ENCODE measurements at places on chromosomes 13 and 19.

- DNase-seq: no peak
These were observed 9.1 kb downstream of the SERP2 start for GRCh38 chr13:44382635-44383145.

DNA sequence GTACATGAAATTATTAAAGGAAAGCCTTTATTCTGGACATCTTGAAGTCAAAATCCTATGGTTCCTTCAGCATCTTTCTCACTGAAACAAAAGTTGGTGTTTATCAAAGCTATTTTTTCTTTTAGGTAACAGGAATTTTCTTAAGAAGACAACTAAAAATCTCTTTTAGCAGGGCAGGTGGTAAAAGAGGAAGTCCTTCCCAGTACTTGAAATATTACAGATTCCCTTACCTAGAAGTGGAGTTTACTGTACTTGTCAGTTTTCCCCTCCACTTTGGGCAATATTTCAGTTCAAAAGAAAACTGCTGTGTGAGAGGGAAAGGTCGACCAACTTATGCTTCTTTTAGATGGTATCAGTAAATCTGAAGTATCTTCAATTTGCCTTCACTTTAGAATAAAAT is 64.3 kb upstream of the TDRD3 start:
- DNase-seq: no peak

DNA sequence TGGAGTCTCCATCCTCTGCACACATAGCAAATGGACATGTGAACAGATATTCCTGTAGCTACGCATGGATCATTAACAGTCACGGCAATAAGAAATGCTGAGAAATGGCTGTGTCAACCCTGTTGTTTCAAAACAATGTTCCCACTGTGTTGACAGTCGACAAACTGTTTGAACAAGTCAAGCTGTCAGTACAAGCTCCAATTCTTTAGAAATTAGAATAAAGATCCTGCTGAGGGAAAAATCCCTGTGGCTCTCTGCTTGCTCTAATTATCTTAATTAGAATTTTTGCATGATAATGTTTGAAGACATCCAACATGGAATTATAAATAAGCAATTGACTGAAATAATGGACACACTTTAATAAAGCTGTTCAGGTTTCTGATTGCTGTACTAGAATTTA is 37.9 kb upstream of the CPB2 start:
- no peak for DNase-seq

DNA sequence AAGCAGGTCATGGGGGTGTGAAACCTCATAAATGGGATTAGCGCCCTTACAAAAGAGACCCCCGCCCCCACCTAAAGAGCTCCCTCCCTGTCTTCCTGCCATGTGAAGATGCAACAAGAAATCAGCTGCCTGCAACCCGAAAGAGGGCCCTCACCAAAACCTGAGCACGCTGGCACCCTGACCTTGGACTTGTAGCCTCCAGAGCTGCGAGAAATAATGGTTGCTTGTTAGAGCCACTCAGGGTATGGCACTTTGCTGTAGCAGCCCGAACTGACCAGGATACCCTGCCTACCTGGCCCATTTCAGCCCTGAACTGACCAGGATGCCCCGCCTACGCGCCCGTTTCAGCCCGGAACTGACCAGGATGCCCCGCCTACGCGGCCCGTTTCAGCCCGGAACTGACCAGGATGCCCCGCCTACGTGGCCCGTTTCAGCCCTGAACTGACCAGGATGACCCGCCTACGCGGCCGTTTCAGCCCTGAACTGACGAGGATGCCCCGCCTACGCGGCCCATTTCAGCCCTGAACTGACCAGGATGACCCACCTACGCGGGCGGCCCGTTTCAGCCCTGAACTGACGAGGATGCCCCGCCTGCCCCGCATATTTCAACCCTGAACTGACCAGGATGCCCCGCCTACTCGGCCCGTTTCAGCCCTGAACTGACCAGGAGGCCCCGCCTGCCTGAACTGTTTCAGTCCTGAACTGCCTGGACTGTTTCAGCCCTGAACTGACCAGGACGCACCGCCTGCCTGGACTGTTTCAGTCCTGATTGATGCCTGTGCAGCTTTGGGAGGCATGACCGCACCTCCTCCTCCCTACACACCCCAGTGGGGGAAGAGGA is 120.0 kb downstream of the UQCRFS1 start:
- no peak for DNase-seq

DNA sequence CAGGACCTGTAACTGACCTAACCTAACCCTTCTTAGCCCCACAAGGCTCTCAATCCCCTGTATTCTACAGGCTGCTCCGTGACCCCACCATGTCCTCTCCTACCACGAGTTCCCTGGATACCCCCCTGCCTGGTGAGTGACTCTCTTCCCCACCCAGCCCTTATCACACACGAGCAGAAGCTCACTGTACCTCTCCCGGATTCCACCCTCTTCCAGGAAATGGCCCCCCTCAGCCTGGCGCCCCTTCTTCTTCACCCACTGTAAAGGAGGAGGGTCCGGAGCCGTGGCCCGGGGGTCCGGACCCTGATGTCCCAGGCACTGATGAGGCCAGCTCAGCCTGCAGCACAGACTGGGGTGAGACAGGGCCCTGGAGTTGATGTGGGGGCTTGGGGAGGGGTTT is 1.3 kb downstream of the NR1H2 start:
- no peak for DNase-seq

DNA sequence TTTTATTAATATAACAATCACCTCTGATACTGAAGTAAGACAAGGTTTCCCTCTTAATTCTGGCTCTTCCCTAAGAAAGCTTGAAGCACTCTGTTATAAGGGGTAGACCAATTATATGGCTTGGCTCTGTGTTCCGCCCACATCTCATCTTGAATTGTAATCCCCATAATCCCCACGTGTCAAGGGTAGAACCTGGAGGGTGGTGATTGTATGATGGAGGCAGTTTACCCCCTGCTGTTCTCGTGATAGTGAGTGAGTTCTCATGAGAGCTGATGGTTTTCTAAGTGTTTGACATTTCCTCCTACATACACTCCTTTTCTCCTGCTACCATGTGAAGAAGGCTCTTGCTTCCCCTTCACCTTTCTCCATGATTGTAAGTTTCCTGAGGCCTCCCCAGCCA is 363.8 kb upstream of the PCDH20 start:
- DNase-seq: no peak

GRCh38 chr19:53357821-53358581 is 7.5 kb upstream of the ZNF525 start:
- no peak for DNase-seq

DNA sequence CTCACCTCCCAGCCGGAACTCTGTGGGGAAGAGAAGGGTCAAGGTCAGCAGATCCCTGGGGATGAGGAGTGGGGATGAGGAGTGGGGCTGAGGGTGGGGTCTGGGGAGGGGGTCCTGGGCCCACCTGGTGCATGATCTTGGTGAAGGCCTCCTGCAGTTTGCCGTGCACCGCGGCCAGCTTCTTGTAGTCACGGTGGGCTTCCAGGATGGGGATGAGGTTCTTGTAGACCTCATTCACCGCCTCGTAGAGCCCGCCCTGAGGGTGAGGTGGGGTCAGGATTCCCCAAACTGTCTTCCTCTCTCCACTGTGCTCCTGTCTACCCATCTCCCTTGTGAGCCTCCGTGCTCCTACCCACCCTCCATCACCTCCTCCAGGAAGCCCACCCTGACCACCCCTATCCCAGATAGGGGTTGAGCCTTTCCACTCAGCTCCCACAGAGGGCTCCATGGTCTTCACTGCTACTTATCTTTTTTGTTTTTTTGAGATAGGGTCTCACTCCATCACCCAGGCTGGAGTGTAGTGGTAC is 6.8 kb upstream of the KANK2 start:
- no peak for DNase-seq

GRCh38 chr13:48000559-48001113 is 437 bp downstream of the SUCLA2 start:
- peak; percentile 15 for DNase-seq

GRCh38 chr13:79197933-79198332 is 208.1 kb downstream of the RBM26 start:
- DNase-seq: no peak

DNA sequence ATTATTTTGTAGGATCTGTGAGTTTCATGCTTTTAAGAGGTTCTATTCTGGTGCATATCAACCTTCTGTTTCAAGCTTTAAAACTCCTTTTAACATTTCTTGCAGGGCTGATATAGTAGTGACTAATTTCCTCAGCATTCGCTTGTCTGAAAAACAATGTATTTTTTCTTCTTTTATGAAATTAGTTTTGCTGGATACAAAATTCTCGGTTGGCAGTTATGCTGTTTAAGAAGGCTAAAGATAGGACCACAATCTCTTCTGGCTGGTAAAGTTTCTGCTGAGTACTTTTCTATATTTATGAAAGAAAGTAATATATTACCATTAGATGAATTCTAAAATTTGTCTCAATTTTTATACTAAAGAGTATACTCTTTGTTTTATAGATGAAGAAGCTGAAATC is 487.8 kb upstream of the SPRY2 start:
- DNase-seq: no peak

DNA sequence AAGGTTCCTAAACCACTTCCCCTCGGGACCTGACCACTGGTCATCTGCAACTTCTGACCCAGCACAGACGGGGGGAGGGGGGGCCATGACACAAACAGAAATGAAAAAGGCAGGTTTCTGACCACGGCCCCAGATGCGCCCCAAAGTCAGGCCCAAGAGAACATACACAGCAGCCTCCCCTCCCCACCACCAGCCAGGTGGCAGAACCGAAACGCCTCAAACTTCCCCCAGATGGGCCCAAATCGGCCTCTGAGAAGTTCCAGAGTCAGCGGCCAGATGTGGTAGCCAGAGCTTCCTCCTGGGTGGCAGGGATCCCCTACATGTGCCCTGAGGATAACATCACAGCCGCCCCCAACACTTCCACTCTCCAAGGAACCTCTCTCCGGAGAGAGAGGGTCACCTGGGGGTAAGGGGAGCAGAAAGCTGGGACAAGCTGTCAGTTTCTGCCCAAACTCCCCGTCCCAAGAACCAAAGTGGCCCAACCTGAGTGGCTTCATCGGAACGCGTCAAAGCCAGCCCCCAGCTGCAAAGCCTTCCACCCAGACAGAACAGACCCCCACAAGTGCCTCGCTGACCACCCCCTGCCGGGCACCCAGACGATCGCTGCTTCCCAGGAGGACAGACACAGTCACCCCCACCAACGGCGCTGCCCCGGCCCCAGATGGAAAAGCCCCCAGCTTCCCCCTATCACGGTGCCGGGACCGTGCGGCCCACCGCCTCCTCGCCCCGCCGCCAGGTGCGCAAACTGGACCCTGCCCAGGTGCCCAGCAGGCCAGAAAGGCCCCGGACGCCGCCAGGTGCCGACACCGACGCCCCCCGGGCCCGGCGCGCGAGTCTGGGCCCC is 800 bp downstream of the ELL start:
- no peak for DNase-seq

- DNase-seq: no peak
These were observed 15.5 kb downstream of the CEACAM1 start for GRCh38 chr19:42512743-42513304.

- no peak for DNase-seq
These were observed 158.9 kb downstream of the MIPEP start for GRCh38 chr13:23730251-23730650.

- no peak for DNase-seq
These were observed 179.4 kb downstream of the KLF12 start for GRCh38 chr13:73954808-73955207.

DNA sequence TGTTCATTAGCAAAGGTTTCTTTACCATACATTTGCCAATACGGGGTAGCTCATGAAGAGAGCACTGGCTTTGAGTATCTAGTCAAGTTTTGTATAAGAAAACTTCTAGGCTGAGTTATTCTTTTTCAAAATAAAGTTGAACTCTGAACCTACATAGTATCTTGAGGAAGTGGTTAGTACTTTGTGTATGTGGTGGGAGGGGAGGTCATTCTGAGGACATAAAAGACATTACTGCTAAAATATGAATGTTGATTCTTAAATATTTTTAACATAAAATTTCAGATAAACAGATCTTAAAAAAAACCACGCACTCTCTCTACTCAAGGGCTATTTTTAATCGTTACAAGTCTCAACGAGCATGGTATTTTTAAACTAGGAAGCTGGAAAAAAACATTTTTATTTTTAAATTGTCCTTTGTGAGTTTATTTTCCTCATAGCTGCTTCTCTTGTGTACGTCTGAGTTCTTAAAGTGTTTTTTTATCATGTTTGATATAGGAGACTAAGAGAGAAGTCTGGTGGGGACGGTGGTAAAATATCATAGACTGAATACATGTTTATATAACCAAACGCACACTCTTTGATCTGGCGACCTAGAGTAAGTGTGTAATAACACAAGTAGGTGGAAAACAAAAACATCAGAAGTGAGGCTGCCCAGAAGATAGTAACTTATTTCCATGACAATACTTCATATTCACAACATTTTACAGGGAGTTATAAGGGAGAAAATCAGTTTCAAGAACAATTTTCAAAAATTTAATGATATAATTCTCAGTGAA is 118.0 kb upstream of the POSTN start:
- no peak for DNase-seq

DNA sequence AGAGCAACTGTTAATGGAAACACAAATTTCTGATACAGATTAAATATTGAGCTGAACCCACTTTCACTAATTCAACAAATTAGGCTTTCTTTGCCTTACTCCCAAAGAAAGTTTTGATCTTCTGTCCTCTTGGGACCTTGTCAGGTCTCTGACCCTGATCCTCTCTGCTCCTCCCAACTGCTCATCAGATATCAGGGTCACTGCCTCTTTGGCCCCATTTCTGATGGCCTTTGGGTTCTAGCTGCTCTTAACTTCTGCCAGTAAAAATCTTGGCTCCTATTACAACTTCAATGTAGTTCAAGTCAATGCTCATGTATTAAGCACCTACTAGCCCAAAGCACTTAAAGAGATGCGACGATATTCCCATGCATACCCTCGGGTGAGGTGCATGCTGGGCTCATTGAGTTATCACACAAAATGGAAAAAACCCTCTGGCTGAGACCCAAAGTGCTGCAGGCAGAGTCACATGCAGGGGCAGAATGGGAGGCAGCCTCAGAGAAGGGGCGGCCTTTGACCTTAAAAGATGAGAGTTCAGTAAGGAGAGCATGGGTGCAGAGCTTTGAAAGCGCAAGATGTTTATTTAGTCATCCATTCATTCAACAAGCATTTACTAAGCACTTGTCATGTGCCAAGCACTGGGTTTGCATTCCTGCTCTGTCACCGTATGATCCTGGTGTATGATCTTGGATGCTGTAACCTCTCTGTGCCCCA is 183.4 kb downstream of the USP12 start:
- DNase-seq: no peak

- no peak for DNase-seq
These were observed at the start of gene IQCN for GRCh38 chr19:18274219-18274780. TSS of gene IQCN (minus strand) at chr19:18274452. CDS start at chr19:18269478, 4,974 bp downstream.
